ENCODE measurements at places on chromosomes 2 and 18.

- no peak for DNase-seq
These were observed 225.4 kb downstream of the FAM210A start for GRCh38 chr18:13500869-13501542.

DNA sequence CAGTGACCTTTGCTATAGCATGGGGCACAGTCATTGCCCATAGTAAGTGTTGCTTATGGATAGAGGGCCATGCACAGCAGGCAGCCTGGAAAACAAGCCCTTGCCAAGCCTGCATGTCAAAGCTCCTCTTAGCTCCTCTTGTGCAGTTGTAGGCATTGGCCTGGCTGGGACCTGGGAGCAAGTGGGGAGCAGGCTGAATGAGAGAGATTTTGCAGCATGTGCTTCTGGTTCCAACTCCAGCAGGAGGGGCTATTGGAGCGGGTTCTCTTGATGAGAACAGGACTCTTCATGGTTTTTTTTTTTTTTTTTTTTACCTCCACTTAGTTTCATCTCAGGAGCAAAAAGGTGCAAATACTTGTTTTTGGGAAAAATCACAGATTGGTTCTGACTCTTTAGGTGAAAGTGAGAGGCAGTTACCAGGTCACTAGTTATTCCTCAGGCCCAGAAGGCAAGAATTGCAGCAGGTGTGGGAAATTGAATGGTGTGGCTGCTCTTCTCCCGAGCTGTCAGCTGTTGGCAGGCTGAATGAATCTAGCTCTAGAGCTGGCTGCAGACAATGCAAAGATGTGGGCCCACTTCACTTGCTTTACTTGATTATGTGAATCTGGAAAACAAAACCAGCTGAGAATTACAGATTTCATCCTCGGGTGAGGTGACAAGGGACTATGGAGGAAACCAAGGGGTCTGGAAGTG lies 95.9 kb downstream of the MAP4K4 start:
- DNase-seq: no peak

GRCh38 chr2:30191819-30192271 lies 39.5 kb upstream of the LBH start:
- DNase-seq: no peak

- DNase-seq: no peak
These were observed 39.1 kb upstream of the FAM124B start for GRCh38 chr2:224440988-224441387.

DNA sequence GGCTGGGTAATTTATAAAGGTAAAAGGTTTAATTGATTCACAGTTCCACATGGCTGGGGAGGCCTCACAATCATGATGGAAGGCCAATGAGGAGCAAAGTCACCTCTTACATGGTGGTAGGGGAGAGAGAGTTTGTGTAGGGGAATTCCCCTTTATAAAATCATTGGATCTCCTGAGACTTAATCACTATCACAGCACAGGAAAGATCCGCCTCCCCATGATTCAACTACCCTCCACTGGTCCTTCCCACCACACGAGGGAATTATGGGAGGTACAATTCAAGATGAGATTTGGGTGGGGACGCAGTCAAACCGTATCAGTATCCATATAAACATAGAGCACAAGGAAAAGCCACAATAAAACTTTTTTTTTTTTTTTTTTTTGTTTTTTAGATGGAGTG lies 172.6 kb upstream of the PIEZO2 start:
- DNase-seq: no peak

Data from activated CD4-positive, alpha-beta T cell treated with anti-CD3 and anti-CD28 coated beads for 1 hour (primary cell).